ENCODE measurements at places on chromosomes 4 and X.

DNA sequence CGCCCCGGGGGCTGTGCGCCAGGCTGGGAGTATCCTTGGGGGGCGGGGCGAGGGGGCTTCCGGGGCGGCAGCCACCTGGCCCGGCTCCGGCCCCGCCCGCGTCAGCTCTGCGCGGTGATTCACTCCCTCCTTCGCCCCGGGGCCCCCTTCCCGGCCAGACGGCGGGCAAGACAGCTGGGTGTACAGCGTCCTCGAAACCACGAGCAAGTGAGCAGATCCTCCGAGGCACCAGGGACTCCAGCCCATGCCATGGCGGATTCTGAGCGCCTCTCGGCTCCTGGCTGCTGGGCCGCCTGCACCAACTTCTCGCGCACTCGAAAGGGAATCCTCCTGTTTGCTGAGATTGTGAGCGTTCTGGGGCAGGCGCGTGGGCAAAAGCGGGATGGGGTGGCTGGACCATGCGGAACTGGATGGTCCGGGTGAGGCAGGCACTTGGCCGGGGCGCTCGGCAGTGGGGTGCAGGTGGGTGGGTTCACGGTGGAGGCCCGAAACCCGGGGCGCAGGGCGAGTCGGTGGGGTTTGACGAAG, at the start of gene PLP2:
Gene PLP2 (plus strand): TSS at position 147 of the 528 bp plus-strand sequence. CDS start 103 bp downstream, at position 250.
- peak; percentile 62 for DNase-seq

GRCh38 chrX:108439961-108440696, 491 bp downstream of the COL4A5 start:
- no peak for DNase-seq

- no peak for DNase-seq
These were observed 57.7 kb upstream of the UGT2B7 start for GRCh38 chr4:69038582-69038981.

DNA sequence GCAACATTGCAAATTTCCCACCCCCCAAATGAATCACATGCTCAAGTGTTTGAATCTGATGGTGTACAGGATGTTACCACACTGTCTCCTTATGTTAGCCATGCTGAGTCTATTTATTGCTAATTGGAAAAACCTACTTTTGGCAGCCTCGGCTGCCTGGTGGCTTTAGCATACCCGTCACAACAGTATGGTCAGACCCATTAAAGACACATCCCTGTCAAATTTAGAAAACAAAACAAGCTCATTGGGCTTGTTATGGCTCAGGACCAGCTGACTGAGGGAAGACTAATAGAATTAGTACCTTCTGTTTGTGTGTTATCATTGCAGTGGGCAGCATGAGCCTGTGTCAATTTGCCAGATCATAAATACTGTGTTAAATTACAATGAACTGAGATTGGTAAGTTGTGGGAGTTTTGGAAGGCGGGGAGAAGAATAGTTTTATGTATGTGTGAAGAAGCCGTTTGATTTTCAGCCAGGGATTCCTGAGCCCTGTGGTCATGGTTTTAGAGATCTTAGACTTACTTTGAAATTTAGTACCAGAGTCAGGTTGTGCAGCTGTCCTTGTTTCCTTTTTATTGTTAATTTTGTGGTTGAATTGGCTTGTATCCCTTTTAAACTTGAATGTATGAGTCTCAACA, 66.8 kb downstream of the POLA1 start:
- DNase-seq: no peak

- no peak for DNase-seq
These were observed 37.9 kb upstream of the STOX2 start for GRCh38 chr4:183867247-183867646.

DNA sequence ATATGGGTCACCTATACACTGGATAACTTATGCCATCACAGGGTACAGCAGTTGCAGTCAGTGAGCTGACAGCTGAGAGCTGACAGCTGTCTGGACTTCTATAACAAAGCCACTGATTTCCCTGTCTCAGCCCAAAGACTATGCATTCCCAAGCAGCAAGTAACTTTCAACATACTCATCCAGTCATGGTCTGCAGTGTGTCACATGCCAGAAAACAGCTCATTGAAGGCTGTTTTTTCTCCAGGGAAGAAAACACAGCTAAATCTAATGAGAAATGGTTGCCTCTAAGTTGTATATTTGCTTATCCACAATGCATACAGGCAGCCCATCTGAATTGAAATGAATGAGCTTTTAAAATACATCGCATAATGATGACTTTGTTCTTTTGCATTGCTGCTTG, 6.3 kb downstream of the KIAA1210 start:
- DNase-seq: no peak

GRCh38 chrX:79065696-79066095, 78.8 kb upstream of the GPR174 start:
- DNase-seq: no peak

- DNase-seq: no peak
These were observed 44.9 kb upstream of the GPRIN3 start for GRCh38 chr4:89352541-89352940.

- DNase-seq: peak; percentile 27
These were observed 30.4 kb downstream of the PGRMC1 start for GRCh38 chrX:119266364-119266995.

GRCh38 chrX:12702509-12703091, 88.6 kb upstream of the PRPS2 start:
- no peak for DNase-seq

DNA sequence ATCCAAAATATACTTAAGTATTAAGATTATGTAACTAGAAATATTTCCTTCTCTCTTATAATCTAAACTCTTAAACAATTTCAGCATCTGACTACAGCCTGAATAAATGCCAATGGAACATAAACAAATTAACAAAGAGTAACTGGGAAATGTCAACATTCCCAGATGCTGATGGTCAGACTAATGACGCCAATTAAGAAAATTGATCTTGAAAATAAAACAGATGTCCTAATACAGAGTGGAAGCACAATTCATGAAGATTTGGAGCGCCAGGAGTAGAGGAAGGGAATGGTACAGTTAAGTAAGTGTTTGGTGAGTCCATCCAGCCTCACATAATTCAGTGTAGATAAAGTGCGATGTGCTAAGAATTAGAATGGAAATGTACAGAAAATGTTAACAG, 203.7 kb upstream of the NWD2 start:
- no peak for DNase-seq

GRCh38 chr4:182770259-182770995, 146.8 kb downstream of the DCTD start:
- no peak for DNase-seq

DNA sequence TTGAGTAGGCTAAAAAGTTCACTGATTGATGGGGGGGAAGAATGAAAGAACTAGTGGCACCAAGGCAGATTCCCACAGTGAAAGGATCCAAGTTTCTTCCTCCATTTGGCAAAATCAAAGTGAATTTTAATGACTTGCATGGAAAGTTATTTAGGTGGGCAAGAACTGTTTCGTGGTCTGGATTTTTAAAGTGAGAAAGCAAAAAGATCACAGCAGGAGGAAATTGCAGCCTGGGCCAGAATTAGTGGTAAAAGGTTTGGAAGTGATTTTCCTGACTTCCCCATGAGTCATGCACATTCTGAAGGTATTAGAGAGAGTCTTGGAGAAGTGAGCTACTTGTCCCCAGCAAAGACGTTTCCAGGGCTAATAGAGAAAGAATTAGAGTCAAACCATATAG, 207.8 kb downstream of the ANTXR2 start:
- no peak for DNase-seq

DNA sequence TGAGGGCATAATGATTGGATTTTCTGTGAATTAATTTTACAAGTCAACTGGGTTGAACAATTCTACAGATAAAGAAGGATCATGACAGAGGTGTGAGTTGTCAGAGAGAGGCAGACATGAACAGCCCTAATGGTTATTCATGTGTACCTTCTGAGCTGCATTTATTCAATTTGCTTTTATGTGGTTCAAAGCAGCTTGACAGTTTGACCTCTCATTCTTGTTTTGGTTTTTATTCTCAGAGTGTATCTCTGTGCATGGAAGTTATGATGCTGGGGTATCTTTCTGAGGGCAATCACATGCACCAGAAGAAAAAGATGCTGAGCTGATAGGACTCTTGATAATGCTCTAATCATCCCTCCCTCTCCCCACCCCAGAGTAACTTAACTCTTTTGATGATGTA, 169.3 kb upstream of the NPY2R start:
- DNase-seq: no peak

DNA sequence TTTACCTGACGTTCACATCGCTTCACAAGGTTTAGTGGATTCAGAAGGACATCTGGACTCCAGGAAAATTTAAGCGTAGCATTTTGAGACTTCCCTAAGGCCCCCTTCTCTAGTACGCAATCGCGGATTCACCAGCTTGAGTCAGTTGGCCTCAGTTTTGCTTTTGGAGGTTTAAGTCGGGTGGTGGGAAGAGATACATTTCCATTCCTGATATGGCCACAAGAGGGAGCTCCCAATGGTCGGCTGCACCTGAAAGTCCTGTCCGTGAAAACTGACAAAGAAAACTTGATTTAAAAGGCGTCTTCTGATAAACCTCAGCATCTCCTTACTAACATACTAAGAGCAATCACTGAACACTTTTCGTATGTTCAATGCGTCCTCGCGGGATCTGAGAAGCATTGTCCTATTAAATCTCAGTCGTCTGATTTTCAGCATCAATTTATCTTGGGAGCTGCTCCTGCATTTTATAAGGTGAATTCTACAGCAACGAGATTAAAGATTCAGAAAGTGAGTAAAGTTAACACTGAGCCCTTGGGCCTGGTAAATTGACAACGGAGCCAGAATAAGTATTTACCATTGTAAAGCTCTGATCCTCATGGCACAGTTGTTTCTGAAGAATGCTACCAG, 50.6 kb downstream of the LGI2 start:
- peak; percentile 66 for DNase-seq

DNA sequence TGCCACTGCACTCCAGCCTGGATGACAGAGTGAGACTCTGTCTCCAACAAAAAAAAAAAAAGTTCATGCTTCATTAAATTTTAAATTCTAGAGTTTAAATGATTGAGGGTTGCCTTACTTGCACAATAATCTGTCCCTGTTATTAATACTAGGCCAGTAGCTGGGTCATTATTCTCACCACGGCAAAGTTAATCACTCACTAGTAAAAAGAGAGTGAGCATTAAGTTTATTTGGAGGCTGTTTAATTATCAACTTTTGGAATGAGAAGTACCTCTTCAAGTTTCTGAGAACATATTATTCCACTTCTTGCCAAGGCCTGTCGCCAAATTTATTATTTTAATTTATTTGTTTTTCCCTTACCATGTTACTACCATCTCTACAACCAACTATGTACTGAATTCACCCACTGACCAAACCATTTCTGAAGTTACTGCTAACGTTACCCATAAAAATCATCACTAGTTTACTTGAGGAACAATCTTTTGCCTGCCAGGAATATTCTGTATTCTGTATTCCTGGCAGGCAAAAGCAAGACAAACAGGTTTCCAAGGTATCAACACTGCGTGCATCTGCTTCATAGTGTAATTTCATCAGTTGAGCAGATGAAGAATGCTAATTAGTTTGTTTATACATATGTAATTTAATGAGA, 26.5 kb downstream of the GUCY1A1 start:
- DNase-seq: no peak

GRCh38 chr4:7971159-7971631, 31.5 kb upstream of the AFAP1 start:
- no peak for DNase-seq

DNA sequence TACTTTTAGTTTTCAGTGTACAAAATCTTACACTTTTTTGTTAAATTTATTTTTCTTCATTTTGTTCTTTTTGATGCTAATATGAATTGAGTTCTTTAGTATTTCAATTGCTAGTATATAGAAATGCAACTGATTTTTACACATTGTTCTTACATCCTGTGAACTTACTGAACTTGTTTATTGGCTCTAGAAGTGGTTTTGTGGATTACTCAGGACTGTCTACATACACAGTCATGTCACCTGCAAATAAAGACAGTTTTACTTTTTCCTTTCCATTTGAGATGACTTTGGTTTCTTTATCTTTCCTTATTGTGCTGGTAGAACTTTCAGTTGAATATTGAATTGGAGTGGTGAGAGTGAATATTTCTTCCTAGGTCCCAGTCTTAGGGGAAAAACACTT, 40.8 kb upstream of the ANXA10 start:
- no peak for DNase-seq

DNA sequence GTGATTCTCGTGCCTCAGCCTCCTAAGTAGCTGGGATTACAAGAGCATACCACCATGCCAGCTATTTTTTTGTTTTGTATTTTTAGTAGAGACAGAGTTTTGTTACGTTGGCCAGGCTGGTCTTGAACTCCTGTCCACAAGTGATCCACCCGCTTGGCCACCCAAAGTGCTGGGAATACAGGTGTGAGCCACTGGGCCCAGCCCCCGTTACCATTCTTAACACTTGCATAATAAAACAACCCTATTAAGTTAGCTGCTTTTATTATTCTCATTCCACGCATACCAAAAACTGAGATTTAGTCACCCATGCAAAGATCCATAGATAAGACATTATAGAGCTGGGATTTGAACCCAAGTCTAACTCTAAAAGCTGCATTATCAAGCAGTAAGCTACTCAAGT, 6.0 kb upstream of the TEX13A start:
- DNase-seq: no peak

- DNase-seq: no peak
These were observed 60.9 kb downstream of the ADGRA3 start for GRCh38 chr4:22454955-22455354.

DNA sequence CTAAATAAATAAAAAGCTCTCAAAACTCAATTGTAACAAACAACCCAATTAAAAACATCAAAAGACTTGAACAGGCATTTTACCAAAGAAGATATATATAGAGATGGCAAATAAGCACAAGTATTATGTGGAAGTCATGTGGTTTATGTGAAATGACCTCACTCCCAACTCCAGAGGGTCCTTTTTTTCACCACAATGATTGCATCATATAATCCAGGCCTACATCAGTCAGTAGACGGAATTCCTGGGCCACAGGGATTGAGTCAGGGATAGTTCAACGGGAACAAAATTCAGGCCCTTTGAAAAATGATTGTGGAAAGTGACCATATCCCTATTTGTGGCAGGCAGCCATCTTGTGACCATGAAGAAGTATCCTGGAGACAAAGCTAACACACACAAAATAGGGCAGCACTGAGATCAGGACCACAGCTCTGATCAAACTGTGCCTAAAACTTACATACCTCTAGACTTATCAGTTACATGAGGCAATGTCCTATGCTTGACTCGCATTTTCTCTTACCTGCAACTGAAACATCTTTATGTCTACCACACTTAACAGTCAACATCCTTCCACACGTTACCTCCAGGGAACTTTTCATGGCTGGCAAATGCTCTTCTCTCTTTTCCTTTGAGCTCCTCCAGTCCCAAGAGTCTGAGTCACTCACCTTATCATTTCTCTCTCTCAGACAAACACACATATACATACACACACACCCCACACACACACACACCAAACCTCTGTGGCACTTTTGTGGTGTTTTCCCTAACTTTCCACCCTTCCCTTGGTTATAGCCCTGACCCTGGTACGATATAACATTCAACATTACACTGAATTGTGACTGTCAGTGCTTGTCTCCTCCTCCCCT, 113.5 kb downstream of the PHF8 start:
- no peak for DNase-seq

Data from activated CD4-positive, alpha-beta T cell treated with anti-CD3 and anti-CD28 coated beads, Interleukin-2, Interleukin-4, amounts not matched to agents 100 ng/mL and 50 ng/mL, durations not matched to agents 16 hours and 8 hours (primary cell).